Amygdala (tissue), 56 donors: ENCODE measurements at places on chromosomes 13 and 19.

DNA sequence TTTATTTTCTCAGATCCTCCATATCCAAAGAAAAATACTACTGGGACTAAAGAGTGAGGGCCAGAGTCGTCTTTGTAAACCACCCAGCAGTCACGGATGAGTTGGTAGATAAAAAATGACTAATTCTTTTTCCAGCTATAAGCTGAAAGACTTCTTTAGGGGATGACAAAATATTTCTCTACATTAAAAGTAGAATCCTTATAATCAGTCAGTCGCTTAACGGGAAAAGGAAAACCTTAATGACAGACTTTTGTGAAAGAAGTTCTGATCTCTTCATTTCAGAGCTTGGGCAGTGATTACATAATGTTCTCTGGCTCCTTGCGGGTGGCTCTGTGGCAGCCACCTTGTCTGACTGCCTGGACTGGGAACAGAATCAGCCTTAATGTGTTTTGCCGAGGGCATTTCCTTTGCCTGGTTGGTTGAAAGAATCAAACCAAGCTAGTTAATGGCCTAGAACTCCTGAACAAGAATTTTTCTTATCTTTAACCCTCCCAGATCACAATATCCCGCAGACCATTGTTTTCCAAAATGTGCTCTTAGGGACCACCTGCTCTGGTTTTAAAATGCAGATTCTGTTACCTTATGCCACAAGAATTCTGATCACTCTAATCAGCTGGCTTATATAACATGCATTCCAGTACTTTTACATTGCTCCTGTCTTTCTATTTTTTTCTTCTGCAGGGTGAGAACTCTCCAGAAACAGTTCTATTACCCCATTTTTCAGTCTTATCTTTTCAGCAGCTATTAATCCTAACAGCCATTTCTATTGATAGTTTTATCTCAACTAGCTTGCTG, 2.5 kb downstream of the ITM2B start:
- DNase-seq = no peak

- DNase-seq = no peak
These were observed 9.5 kb upstream of the URAD start for GRCh38 chr13:27997904-27998522.

GRCh38 chr13:97327506-97328221, 105.5 kb downstream of the MBNL2 start:
- DNase-seq = no peak

DNA sequence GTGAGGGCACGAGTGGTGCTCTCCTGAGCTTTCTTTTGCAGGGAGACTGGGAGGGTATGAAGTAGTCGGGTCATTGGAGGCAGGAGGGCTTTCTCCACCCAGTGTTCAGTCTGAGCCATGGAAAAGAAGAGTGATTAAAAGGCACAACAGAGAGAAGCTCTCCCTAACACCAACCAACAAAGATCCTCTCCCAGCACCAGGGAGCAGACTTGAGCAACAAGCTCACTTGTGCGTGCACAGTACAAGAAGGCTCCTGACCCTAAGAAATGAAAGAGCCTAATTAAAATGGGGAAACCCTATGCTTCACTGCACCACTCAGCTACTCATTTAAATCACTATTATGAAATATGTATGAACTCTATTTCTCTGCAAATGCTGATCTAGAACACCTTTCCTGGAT, 276.3 kb upstream of the SOX21 start:
- DNase-seq = no peak

DNA sequence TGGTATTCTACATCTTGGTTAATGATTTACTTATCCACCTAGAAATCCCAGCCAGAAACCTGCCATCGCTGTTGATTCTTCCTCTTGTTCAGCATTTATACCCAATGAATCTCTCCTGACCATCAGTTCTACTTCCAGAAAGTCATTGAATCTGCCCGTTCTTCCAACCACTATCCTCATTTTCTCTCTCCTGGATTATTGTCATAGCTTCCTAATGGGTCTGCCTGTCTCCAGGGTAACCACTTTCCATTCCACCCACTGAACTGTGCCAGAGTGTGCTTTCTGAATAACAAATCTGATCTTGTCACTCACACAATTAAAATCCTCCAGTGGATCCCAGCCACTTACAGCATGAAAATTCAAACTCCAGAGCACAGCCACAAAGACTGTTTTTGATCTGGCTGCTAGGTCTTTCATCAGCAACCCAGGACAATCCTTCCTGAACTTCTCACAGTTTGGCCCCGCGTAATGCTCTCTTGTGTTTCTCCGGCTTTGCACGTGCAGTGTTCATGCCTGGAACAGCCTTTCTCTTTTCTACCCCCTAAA, 330.6 kb downstream of the SPRY2 start:
- no peak for DNase-seq

DNA sequence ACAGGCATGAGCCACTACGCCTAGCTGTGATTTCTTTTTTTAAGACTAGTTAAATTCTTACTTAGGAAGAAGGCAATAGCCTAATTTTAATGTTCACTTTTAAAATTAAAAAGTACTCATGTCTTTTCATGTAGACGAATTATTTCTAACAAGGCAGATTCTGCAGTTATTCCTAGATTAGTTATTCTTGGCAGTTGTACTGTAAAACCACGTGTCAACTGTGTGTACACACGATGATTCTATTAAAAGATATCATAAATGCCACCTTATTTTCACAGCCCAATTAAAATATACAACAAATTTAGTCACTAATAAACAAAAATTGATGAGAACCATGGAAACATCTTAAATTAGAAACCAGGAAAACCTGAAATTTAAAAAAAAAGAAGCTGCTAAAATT, 10.6 kb upstream of the FOXO1 start:
- no peak for DNase-seq

DNA sequence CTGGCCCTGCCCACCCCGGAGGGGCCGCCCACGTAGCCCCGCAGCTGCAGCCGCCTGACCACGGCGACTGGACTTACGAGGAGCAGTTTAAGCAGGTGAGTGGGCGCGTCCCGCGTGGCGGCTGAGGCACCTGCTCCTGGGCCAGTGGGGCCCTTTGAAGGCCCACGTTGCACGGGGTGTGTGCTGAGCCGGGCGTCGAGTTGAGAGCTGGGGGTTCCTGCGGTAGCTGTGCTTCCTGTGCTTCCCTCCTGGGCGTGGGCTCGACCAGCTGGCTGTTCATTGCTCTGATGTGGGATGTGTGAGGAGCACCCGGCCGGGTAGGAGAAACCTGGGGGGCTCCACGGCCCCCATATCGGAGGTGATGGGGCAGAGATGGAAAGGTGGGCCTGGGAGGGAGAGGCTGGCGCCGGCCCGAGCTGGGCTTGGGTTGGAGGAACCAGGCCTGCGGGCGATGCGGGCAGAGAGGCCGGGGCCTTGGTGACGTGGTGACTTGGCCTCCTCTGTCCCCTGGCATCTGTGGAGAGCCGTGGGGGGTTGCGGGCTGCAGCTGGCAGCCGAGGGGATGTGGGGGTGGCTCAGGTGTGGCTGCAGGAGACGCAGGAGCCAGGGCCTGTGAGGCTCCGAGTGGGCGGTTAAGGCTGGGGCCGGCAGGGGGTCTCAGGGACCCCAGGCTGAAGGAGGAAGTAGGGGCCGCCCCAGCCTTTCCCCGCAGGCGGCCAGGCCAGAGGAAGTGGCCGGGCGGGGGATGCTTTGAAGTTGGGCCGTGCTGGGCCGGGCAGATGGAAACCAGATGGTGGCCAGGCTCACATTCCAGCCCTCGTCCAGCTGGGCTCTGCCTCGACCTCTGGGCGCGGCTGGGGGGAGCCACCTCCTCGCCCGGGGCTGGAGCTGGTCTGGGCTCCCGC, 7.1 kb downstream of the ARID3A start:
- no peak for DNase-seq

GRCh38 chr13:100662468-100663211, 12.0 kb downstream of the TMTC4 start:
- DNase-seq = no peak

- DNase-seq = no peak
These were observed 28.7 kb upstream of the SIAH3 start for GRCh38 chr13:45880242-45880641.

DNA sequence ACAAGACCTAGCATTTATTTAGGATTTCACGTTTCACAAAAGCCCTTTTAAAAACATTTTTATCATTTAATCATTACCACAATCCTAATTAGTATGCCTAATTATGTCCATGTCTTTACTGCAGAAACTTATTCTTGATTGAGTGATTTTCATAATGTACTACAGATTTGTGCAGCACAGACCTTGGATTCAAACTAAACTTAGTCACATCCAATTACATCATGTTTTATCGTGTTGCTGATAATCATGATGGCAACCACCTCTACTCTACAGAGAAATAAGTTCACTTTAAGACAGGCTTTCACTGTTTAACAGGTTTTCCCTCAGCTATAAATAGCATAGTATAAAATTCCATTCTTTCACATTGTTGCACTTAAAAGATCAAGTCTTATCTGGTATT, 240.9 kb upstream of the RFC3 start:
- no peak for DNase-seq

DNA sequence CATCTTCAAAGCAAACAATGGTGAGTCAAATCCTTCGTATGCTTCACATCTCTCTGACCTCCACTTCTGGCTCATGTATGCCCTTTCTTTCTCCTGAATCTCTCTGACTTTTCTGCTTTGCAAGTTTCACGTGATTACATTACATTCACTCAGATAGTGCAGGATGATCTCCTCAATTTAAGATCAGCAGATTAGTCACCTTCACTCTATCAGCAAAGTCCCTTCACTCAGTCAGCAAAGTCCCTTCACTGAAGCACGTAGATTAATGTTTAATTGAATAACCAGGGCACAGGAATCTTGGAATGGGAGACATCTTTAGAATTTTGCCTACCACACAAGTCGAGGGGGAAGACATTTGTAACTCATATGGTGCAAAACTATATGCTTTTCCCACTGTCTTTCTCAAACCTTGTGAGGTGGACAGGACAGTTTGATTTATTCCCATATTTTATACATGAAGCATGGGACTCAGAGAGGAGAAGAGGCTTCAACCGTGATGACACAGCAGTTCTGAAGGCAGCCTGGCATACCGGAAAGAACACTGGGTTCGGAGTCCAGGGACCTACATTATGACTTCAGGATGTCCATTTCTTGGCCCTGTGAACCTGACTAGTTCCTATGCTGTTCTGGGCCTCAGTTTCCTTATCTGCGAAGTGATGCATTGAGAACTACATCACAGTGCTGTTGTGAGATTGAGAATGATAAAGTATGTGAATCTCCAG, 23.3 kb downstream of the SIGLECL1 start:
- DNase-seq = no peak

GRCh38 chr13:60584976-60585375, 188.0 kb downstream of the TDRD3 start:
- peak; percentile 12 for DNase-seq

DNA sequence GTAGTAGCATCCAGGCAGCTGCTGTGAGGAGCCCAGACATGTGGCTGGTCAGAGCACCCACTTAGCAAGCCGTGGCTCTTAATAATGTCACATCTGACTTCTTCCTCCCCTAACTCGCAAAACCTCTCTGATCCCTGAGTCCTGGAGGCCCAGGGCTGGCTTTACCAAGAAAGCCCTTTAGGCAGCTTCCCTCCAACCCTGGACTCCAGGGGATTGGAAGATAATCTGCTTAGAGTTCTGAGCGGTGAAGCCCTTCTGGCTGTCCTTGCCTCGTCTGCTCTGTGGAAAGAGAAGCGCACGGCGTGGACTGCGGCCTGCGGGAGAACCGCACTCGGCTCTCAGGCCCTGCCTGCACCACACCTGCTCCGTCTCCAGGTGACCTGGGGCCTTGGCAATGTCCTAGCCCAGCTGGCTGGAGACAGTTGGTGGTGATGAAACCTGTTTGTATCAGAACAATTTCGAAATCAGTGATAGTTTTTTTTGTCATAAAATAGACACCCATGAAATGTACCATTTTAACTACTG, 64.5 kb upstream of the MCF2L start:
- DNase-seq = no peak

DNA sequence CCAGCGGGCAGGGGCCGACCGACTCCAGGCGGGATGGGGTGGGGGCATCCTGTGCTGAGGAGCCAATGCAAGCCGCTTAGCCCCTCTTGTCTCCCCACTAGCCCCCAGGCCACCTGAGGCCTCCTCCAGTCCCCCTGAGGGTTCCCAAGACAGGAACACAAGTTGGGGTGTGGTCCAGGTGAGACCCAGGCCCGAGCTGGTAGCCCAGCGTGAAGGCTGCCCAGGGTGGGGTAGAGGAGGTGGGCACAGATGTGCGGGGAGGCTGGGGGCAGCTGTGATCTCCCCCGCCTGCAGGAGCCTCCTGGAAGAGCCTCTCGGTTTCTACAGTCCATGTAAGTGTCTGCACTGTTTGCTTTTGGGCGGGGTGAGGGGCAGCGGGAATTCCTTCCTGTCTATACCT, 10.4 kb downstream of the TLE6 start:
- no peak for DNase-seq

GRCh38 chr13:28464861-28465460, 30.0 kb downstream of the FLT1 start:
- no peak for DNase-seq

DNA sequence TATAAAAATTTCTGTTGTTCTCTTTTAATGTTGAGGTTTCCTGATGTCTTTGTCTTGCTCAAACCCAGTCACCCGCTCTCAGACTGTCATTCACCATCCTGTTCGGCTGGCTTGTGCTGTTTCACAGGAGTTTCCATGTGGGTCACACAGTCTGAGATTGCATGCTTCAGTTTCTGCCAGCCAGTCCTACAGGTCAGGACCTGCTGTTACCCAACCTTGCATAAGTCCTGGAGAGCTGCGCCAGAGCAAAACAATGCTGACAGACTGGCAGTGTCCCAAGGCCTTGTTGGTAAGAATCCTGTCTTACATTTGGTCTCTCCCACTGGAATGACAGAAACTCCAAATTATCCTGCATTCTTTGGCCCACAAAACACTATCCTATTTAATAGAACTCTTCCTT, 340.0 kb upstream of the SLITRK5 start:
- no peak for DNase-seq

- no peak for DNase-seq
These were observed at the start of gene TBCB for GRCh38 chr19:36115453-36116343. Gene TBCB (plus strand): TSS chr19:36115468. CDS start chr19:36115561, 93 bp downstream.
